ENCODE measurements at places on chromosomes 5 and 9. TPM values are rescaled to one million over a fixed set of nuclear protein-coding genes. Genes with fewer than 3 reads are reported as not detected.

DNA sequence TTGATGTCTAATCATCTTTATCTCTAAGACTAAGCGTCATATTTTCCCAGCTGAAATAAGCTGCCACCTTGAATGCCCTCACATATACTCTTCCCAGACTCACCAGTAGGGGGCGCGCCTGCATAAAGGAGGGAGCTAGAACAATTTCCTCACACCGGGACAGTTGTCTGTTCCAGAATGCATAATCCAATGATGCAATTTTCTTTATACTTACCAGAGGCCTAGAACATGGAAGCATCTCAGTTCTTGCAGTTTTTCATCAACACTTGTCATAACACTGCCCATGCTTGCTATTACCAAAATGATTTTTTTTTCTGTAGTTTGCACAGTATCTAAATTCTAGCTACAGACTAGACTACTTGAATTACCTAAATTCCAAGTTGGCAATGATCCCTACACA lies 203.9 kb downstream of the FRMD3 start:
- no peaks in the 10 kb centered on the region for H3K27me3 ChIP-seq
- H3K36me3 ChIP-seq = no peaks in the 10 kb centered on the region
- peaks cover 7% of the 10 kb centered on the region for H3K4me1 ChIP-seq

DNA sequence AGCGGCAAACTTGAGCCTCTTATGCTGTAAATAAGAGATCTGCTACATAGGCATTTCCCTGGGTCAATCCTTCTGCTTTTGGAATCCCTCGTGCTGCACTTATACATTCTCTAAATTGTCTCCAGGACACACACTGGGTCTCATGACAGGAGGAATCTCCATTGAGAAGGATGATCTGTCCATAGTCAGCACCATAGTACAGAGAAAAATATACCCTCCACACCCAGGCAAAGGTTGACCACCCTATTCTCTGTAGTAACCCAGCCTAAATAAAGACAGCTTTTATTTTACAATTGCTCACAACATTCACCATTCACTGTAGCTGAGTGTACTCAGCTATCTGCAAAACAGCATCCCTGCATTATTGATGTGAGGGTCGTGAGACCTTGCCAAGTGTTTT lies 111.2 kb downstream of the SV2C start:
- DNase-seq = no peak
- peaks cover 15% of the 10 kb centered on the region for H3K27me3 ChIP-seq
- H3K4me1 ChIP-seq = no peaks in the 10 kb centered on the region
- H3K36me3 ChIP-seq = no peaks in the 10 kb centered on the region
- H3K4me3 ChIP-seq = no peak overlapping the region
- no peak overlapping the region for H3K27ac ChIP-seq

DNA sequence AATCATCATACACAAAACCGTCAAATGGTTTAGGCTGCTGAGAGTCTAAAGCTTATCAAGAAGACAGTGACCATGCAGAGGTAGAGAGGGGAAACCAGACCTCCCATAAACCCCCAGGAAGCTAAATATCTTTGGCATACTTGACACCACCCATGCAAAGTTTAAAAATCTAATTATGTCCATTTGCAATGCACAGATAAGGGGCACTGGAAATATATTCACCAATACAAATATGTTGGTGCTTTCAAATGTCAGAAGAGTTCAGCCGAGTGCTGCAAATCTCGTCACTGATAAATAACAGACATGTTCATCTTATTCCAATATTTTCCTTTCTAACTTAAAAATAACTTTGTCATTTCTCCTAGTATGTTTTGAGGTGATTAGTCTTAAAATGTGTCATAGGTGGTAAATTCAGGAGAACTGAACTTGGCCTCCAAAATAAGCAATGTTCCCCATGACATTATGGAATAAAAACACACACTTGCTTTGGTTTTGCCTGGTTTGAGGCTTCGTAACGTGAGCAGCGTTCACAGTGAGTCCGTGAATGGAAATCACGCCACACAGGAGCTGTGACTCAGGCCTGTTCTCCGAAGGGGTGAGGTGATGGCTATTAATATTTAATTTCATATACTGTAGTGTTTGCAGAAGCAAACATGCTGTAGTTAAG lies 182.2 kb downstream of the AOPEP start:
- no peaks in the 10 kb centered on the region for H3K27me3 ChIP-seq
- peak overlapping the region; percentile 7 for H3K4me3 ChIP-seq
- no peak overlapping the region for H3K27ac ChIP-seq
- H3K36me3 ChIP-seq = peaks cover 2% of the 10 kb centered on the region

DNA sequence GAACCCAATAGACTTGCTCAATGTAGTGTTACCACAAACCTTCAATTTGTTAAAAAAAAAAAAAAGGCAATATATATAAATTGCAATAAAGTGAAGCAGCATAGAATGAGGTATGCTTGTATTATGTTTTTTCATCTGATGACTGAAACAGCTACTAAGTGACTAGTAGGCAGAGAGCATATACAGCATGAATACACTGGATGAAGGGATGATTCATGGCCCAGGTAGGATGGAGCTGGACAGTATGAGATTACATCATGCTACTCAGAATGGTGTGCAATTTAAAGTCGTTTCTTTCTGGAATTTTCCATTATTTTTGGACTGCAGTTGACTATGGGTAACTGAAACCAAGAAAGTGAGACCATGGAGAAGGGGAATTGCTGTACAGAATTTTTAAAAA lies 161.2 kb downstream of the GNA14 start:
- H3K27me3 ChIP-seq = peaks cover 3% of the 10 kb centered on the region
- no peaks in the 10 kb centered on the region for H3K36me3 ChIP-seq
- H3K4me3 ChIP-seq = no peak overlapping the region
- DNase-seq = no peak

GRCh38 chr9:121192959-121193640 lies 8.6 kb downstream of the RAB14 start:
- no peaks in the 10 kb centered on the region for H3K27me3 ChIP-seq
- H3K36me3 ChIP-seq = no peaks in the 10 kb centered on the region
- peaks cover 39% of the 10 kb centered on the region for H3K4me1 ChIP-seq
- H3K4me3 ChIP-seq = no peak overlapping the region
- no peak overlapping the region for H3K27ac ChIP-seq

ZNF169 gene
- 10.6 TPM for total RNA-seq

SNCAIP gene
- 13.7 TPM for total RNA-seq

DNA sequence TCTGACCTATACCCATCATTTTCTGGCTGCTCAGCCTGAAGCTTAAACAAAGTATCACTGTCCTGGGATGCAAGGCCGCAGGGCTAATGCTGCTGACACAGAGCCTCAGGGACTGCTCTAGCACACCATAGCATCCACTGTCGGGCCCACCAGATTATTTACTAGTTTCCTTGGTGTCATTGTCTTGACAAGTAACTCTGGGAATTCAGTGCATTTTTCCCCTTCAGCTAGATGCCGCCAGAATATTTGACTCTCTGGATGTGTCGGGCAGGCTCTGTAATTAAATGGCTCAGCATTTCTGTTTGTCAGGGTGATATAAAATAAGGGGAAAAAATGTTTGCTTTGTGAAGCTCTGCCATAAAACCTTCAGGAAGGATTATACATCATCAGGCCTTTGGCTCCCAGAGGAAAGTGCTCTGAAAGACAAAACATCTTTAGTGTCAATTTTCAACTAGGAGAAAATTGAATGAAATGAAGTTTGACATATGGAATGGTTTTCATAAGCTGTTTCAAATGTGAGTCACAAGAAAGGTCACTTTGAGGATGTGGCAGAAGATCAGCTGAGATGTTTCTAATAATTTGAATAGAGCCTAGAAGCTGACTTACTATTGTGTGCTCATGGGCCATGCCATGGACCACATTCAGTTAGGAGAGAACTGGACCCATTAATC lies 350.1 kb downstream of the TMEM232 start:
- DNase-seq = no peak
- H3K27me3 ChIP-seq = no peaks in the 10 kb centered on the region
- no peak overlapping the region for H3K27ac ChIP-seq
- H3K4me3 ChIP-seq = no peak overlapping the region

All from progenitor cell of endocrine pancreas (in vitro differentiated cells).